ENCODE measurements at places on chromosomes 1 and 21.
A peak's percentile ranks its signal among the peaks of the same experiment; 100 is the strongest.

DNA sequence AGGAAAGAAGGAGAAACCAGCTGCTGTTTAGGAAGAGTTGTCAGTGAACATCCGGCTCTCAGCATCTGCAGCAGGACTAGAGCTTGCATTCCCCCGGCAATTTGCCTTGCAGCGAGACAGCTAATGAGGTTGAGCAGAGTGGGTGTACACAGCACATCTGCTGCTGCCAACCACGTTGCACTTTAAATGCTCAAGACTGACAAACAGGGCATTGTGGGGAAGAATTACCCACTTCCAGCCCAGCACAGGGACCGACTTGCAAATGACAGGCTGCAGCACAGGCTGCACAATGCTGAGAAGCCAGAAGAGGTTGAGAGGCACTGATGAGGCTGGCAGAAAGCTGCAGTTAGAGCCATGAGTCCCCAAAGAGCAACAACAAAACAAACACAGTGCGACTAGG lies 47.5 kb upstream of the PLA2G2C start:
- peak; percentile 10 for DNase-seq

DNA sequence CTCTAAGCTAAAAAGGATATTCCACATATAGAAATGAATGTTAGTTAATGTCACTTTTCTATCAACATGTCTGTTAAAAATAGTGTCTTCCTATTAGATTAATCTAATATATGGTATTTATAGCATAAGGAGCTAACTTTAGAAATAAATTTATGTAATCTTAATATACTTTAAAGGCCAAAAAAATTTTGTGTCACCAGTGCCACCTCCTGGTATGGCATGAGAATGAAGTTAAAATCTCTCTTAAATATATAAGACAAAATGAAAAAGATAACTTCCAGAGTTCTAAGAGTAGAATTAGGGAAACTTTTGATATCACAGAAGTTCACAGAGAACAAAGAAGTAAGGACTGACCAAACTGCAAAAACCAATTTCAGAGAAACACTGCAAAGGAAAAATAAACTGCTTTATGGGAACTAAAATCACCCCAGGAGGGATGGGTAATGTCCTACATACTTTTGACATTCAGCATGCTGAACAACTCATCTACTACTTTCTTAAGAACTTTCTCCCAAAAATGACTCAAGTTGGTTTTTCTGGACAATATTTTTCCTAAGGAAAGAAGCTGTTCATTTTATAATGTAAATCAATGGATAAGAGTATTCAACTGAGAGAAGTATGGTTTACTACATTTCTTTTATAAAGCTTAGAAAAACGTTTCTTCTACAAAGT lies 82.8 kb downstream of the TRIM33 start:
- no peak for DNase-seq

- DNase-seq = no peak
These were observed 72.0 kb downstream of the ZNF281 start for GRCh38 chr1:200337831-200338230.

DNA sequence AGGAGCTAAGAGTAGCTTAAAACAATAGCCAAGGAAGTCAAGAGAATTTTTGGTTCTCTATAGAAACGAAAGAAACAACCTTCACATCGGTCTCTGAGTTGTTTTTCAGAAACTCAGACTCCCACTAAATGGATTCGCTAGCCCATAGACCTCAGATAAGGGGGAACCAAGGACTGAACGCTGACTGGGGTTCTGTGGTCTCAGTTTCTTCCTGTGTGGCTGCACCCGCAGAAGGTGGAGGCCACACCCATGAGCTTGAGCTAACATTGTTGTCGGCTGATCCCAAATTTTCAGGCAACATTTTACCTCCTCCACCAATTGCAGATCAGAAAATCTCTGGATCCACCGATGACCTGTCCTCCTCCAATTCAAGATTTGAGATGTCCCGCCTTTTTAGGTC lies 456.1 kb downstream of the AJAP1 start:
- DNase-seq = no peak

DNA sequence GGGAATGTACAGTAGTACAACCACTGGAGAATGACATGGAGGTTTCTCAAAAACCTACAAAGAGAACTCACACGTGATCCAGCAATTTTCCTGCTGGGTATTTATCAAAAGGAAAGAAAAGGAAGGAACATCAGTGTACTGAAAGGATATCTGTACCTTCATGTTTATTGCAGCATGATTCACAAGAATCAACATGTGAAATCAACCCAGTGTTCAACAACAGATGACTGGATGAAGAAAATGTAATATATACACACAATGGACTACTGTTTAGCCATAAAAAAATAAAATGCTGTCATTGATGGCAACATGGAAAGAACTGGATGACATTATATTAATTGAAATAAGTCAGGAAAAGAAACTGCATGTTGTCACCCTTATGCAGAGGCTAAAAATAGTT lies 19.0 kb upstream of the CYP4A11 start:
- DNase-seq = no peak

DNA sequence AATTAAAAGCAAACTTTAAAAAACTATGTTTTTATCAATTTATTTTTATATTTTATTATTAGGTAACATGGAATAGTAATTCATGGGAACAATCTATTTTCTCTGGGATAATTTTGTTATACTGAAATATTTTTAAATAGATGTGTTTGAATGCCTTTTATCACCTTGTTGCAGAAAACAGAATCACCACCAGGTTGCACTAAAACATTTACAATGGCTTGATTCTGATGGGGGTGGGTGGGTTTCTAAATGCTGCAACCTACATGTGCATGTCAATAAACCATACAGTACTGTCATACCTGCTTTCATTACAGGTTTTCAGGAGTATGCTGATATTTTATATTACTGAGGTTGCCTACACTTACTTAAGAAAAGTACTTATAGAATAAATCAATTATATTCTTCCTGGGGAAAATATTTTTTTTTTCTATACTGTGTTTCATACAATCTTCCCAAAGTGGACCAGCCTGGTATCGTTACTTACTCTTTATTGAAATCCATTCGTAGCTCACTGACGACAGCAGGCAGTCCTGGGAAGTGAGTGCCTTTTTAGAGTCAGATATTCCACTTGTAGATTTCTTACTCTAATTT lies 132.8 kb downstream of the PTPRC start:
- DNase-seq = peak; percentile 66

DNA sequence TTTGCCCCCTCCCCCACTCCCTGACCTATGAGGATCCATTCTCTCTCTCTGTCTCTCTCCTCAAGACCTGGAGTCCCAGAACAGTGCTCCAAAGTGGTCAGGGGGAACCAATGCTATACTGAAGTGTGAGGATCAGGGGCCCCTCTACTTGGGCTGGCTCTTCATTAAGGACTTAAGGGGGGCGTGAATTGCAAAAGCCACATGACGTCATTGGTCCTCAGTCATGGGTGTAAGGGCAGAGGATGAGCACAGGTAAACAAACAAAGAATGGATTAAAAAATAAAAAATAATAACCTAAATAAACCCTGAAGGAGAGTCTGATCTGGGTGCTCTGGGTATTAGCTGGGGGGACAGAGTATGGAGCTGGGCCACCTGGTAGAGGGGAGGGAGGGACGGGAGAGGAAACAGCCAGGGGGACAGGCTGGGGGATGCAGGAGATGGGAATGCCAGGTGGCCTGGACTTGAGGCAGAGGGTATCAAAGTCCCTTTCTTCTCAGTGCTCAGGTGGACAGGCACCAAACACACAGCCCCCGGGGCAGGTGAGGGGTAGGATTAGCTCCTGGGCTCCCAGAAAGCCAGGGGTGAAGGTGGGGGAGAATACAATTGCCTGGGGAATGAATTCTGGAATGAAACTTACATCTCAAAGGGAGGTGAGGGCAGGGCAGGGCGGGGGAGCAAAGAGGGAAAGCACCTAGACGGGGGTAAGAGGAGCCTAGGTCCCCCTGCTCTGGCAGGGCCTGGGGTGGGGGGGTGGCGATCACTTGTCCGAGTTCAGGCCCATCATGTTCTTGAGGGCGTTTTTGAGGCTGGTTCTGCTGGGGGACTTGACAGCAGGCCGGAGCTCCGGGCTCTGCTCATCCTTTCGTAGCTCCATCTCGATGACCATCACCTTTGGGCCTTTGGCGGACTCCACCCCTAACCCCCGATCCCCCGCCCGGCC lies 4.6 kb downstream of the MPZ start:
- DNase-seq = no peak

DNA sequence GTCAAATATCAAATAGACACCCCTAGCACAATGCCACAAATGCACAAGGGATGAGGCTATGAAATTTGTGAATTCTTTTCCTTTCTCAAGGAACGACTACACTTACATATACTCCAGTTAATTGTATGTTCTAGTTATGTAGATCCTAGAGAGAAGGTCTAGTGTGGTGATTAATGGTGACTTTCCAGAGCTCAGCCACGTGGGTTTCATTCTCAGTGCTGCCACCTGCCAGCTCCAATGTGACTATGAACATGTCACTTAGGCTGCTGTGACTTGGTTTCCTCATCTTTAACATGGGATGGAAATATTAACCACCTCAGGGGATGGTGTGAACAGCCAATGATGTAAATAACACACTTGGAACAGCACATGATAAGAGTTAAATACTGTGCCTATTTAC lies 138.3 kb downstream of the APP start:
- peak; percentile 6 for DNase-seq

GRCh38 chr1:159908031-159908940 lies 8.3 kb upstream of the CFAP45 start:
- DNase-seq = no peak

DNA sequence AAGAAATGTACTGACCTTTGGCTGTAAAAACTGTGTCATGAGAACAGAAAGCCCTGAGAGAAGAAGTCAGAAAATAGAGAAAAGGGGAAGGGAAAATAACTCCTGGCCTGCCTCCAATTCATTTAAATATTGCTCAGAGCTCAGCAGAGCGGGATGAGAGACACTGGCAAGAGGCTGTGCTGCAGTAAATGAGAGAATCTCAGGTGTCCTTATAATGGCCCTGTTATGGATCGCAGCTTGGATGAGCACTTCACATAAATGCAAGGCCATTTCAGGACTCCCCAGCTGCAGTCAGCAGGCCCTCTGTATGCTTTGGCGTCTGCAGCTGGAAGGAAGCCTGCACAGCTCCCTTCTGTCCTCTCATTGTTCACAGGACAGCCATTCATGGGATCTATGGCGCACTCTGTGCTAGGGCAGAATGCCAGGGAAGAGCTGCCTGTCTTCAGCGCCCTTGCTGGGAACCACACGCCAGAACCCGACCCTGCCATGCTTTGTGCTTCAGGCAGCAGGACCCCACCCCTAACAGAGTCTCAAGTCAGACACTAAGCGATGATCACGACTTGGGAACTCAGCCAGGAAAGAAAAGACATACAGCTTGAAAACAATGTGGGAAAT lies 20.7 kb upstream of the ABCB10 start:
- peak; percentile 42 for DNase-seq

DNA sequence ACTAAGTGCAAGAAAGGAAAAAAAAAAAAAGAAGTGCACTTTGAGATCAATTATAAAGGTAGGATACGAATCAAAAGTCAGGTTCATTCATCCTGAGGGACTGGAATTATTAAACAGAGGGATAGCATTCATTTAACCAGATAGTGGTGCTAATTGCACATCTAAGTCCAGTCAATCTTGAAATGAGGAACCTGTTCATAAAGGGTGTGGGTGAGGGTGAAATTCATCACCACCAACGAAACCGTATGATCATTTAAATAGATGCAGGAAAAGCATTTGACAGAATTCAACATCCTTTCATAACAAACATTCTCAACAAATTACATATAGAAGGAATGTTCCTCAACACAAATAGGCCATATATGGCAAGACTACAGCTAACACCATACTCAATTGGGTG lies 5.6 kb downstream of the CTSS start:
- no peak for DNase-seq

GRCh38 chr1:97680894-97681293 lies 239.9 kb downstream of the DPYD start:
- no peak for DNase-seq

DNA sequence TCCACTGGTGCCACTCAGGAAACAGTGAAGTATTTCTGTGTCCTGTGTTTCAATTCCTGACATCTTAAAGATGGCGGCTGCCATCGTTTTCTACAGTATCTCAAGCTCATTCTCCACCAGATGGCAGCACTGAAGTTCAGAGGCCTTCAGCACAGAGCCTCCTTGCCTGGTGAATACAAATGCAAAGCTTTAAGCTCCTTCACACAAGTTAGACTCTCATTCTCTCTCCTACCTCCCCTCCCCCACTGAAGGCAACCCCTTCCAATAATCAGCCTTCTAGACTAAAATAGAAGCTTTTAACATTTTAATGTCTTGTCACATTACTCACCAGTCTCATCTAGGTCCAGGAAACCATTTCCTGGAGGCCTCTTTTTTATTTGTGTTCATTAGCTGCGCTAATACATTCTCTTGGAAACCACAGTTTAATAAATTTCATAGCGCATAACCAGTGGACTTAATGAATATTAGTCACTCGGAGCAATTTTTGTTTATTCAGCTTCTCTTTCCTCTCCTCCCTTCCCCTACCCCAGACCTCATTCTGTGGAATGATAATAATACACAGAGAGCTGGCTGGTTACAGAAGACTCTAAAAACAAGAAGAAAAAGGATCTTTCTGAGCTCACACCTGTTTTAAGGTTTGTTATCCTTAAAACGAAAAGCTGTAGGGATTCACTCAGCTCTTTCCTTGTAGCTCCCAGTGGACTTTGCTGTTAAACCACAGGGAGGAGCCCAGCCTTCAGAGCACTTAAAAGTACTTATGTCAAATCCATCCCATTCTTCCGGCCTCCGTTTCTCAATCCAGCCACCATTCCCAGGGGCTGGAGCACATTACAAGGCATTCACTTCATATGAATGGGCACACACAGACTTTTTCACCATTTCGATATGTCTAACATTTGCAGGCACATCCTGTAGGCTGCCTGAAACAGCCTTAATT lies 384.9 kb downstream of the HLX start:
- peak; percentile 92 for DNase-seq

- DNase-seq = peak; percentile 91
These were observed at the start of gene ADPRS for GRCh38 chr1:36088577-36089392. Gene ADPRS (plus strand): TSS chr1:36088892. CDS start chr1:36088905, 13 bp downstream.

GRCh38 chr1:65011983-65012382 lies 45.6 kb upstream of the JAK1 start:
- no peak for DNase-seq

DNA sequence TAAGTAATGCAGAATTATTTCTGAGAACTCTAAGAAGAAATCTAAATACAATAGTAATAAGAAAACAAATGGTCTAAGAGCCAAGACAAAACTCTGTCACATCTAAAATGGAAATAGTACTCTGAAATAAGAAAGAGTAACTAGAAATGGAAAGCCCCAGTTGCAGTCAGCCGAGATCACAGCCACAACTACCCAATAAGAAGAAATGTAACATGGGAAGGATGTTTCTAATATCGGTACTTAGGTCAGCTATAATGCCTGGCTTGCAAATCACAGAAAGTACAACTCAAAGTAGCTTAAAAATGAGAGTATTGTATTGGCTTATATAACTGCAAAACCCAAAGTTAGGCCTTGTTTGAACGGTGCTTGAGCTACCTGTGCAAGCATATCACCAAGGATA lies 58.6 kb upstream of the USP25 start:
- DNase-seq = no peak

DNA sequence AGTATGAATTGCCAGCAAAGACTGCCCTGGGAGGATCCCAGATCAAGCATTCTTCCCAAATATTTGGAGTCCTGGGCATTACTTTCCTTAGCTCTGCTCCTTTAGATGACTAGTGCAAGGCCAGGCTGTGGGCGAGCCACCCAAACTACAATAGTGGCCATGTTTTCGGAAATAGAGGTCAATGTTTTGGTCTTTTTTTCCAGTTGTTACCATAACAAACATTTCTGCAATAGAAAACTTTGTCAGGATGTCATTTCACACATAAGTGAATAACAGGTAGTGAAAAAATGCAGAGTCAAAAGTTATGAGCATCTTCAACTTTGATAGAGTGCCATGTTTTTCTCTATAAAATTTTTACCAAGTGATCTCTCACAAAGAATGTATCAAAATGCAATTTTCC lies 25.2 kb upstream of the OR10J4 start:
- no peak for DNase-seq
